ENCODE measurements at places on chromosomes 13 and 19.

DNA sequence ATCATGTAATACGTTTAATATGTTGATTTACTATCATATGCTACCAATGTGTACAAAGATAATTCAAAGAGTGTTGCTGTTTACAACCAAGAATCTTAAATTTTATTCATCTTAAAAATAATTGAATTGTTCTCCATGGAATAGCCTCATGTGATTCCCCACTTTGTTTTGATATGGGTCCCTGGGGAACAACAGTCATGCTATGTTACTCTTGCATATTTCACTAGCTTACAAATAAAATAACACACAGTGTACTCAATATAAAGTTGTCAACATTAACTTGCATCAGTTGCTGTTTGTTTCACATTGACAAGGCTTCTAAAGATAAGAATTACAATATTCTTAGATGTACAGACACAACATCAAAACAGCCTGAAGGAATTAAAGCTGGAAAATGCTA is 2.3 kb downstream of the ENOX1 start:
- DNase-seq: no peak

DNA sequence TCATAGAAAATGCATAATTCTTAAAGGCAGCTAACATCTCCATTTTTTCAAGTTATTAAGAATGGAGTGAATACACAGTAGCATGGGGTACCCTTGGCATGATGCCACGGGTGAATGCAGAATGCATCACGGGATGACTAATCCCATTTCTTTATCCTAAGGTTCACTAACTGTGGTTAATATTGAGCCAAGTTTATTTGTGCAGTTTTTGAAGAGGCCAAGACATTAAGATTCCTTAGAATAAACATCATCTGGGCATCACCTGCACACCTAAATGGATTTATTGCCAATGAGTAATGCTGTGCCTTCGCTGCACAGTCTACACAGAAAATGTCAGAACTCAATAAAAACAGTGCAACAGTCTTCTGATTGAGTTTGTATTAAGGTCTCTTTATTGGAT is 333.1 kb downstream of the GPC6 start:
- no peak for DNase-seq

- peak; percentile 60 for DNase-seq
These were observed 62.6 kb downstream of the KDM4B start for GRCh38 chr19:5031231-5032100.

GRCh38 chr13:112057736-112058518 is 9.0 kb upstream of the SOX1 start:
- DNase-seq: no peak

- no peak for DNase-seq
These were observed 217.0 kb downstream of the NBEA start for GRCh38 chr13:35159041-35159440.

GRCh38 chr19:35151273-35152065 is 3.1 kb upstream of the FXYD5 start:
- no peak for DNase-seq

DNA sequence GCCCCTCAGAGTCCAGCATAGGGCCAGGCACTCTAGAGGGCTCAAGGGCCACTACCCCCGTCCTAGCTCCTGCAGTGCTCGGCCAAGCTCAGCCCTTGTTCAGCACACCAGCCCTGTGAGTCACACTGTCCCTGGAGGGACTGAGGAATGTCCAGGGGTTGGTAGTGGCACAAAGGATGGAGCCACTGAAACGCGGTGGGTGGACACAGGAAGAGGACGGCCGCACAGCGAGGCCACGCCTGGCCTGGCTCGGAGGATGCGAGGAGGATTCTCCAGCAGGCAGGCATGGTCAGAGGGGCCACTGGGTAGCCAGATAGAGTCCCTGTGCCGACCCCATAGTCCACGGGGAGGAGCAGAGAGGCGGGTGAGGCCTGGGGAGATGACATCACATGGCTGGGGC is 45.7 kb downstream of the C1QTNF9 start:
- no peak for DNase-seq

GRCh38 chr13:32233062-32233461 is 82.1 kb downstream of the ZAR1L start:
- no peak for DNase-seq

DNA sequence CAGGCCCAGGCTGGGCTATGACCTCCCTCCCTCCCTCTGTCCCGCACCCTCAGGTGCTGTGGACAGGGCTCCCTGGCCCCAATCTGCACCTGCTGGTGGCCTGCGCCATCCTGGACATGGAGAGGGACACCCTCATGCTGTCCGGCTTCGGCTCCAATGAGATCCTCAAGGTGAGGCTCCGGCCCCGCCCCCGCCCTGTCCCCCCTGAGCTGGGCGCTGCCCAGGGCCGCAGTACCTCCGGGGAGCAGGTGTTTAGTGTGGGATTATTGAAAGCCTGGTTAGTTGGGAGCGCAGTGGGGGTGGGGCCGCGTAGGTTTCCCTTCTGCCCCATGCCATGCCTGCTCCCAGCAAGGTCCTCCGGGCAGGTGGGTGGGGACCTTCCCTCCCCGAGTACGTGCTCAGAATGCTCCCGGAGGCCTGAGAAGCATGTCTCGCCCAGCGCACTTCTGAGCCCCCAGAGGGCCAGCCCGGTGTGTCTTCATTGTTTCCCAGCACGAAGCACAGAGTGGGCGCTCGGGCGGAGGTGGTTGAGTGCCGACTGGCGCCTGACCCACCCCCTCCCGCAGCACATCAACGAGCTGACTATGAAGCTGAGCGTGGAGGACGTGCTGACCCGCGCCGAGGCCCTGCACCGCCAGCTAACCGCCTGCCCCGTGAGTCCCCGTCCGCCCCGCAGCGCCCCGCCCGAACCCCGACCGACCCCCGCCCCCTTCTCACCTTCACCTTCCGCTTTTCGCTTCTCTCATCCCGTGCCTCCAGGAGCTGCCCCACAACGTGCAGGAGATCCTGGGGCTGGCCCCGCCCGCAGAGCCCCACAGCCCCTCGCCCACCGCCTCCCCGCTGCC is 8.8 kb downstream of the IL4I1 start:
- DNase-seq: no peak

DNA sequence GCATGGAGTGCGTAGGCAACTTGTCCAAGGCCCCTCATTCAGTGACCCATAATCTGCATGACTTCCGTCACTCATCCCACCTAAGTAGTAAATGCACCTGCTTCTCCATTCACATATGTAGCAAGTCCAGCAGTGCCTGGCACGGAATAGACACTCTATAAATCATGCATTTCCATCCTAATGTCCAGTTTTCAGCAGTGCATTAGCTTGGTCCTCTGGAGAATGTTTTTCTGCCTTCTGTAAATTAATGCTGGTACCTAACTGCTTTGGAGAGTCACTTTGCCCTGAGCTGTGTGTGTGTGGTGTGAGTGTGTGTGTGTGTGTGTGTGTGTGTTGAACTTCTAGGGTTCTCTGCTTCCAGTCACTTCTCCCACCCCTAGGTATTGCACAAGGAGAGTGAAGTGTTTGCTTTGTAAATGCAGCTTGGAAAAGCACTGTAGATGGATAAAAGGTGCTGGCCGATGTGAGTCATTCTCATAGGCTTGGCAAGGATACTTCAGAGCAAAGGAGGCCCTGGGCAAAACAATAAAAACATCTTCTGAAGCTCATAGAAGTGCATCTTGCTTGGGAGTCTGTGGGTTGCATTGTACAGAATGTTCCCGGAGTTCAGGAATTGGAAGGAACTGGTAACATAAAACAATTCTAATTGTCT is 181.8 kb downstream of the KATNAL1 start:
- no peak for DNase-seq

DNA sequence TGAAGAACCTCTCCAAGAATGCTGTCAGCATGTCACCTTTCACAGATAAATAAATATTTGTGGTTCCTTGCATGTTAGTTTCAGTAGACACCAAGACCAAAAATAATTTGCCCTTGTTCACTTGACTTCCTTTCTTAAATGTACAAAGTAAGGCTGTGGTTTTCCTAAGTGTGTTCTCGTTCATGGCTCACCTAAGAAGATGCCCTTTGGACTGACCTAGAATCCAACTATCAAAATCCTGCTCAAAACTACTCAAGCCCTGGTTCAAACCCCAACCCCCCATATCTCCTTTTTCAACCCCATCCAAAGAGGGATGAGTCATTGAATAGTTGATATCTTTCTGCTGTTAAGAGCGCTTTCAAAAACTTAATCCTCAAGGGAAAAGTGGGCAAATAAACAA is 247.8 kb upstream of the ZNF507 start:
- no peak for DNase-seq

GRCh38 chr13:34654203-34654602 is 287.9 kb upstream of the NBEA start:
- DNase-seq: no peak

GRCh38 chr13:43329702-43330101 is 306.3 kb downstream of the DNAJC15 start:
- no peak for DNase-seq

GRCh38 chr19:42366673-42367072 is 23.4 kb downstream of the CNFN start:
- DNase-seq: no peak

DNA sequence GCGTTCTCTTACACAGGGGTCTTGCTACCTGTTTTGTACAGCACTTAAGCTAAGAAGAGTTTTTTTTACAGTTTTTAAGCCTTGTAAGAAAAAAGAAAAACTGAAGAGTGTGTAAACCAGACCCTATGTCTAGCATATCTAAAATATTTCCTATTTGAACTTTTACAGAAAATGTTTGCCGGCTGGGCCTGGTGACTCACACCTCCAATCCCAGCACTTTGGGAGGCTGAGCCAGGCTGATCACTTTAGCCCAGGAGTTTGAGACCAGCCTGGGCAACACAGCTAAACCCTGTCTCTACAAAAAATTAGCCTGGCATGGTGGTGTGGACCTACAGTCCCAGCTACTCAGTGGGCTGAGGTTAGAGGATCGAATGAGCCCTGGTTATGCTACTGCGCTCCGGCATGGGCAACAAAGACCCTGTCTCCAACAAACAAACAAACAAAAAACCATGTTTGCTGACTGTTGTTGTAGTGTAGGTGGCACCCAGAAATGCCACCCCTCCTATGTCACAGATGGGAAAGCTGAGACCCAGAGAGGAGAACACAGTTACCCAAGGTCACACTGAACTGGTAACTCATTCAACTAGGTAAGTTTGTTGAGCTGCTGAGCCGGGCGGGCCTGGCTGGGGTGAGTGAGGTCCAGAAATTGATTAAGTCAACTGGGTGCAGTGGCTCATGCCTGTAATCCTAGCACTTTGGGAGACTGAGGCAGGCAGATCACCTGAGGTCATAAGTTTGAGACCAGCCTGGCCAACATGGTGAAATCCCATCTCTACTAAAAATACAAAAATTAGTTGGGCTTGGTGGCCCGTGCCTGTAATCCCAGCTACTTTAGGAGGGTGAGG is 1.9 kb upstream of the VASP start:
- no peak for DNase-seq

- DNase-seq: no peak
These were observed 39.3 kb upstream of the RGCC start for GRCh38 chr13:41418027-41418426.

DNA sequence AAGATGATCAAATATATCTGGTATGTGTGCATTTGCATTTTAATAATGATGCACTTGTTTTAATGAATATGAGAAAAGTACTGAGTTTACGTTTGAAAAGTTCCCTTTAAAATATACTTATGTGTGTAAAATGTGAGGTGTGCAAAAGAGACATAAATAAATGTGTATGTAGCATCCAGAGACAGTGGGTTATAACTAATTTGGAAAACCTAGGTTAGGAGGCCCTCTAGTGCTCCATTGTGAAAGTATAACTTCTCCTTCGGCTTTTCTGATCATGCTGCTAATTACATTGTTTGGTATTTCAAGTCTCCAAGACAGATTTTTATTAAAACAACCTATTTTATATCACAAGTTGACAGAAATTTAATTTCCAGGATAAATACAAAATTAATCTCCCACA is 30.1 kb downstream of the SCEL start:
- DNase-seq: no peak

- no peak for DNase-seq
These were observed 61.6 kb upstream of the SERTM1 start for GRCh38 chr13:36612230-36612629.

DNA sequence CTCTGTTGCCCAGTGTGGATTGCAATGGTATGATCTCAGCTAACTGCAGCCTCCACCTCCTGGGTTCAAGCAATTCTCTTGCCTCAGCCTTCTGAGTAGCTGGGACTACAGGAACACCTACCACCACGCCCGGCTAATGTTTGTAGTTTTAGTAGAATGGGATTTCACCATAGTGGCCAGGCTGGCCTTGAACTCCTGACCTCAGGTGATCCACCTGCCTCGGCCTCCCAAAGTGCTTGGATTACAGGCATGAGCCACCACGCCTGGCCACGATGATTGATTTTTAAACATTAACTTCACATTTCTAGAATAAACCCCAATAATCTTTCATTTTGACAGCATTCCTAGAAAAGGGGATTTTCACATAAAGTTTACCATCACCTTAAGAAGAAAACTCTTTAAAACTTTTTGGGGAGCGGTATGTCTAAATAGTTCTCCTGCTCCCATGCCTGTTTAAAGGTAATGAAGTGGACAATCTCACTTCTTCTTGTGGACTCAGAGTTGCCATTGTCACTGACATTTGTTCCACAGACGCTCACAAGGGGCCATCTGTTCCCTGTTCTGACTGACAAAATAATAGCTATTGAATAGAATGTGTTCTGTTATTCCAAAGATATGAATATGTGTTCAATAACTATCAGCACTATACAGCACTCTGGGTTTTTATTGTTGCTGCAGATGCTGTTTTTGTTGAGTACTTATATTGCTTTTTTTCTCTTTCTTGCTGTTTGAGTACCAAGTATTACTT is 66.1 kb upstream of the C1QTNF9B start:
- DNase-seq: no peak

DNA sequence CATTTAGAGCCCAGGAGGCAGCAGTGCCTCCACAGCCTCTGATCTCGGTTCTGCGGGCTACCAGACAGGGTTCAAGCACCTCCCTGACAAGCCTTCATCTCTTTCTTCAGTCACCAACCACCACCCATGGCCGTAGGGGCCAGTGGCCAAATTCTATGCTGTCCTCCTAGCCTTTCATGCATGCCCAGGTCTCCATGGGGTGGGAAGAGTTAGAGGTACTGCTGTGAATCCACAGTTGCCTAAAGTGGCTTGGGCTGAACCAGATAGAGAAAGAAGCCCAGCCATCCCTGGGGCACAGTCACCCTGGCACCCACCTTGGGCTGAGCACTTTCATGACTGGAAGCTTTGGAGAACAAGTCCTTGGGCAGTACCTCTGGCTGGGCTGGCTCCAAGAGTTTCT is 97.4 kb downstream of the ZDHHC20 start:
- DNase-seq: no peak

GRCh38 chr13:98599502-98600328 is 22.8 kb upstream of the STK24 start:
- no peak for DNase-seq

- DNase-seq: peak; percentile 73
These were observed 3.6 kb upstream of the MYO1F start for GRCh38 chr19:8580710-8581281.

DNA sequence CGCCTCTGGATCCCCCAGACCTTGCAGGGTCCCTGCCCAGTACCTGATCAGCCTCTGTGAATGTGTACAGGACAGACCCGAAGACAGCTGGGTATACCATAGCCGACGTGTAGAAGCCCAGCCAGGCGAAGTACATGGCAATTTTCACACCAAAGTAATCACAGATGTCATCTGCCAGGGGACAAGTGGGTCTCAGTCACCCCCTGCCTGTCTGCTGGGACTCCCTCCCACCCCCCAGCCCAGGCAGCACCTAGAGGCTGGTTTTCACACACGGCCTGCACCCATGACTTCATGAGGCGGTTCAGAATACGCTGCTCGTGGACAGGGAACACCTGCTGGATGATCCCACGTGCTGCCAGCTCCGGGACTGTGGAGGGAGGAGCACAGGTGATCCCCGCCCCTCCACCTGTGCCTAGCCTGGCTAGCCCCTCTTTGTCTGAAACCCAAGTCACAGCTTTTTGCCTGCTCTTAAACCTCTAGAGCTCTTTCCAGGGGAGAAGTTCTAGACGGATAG is 3.6 kb downstream of the ANO8 start:
- no peak for DNase-seq

GRCh38 chr19:16764793-16765433 is 45.3 kb downstream of the NWD1 start:
- no peak for DNase-seq

All from stimulated activated CD8-positive, alpha-beta memory T cell treated with anti-CD3 and anti-CD28 coated beads, Interleukin-7, amount 100 ng/mL, for 48 hours (primary cell).